T-cell (primary cell): ENCODE measurements at places on chromosomes 4 and X.

- DNase-seq: no peak
- H3K4me1 ChIP-seq: no peaks in the 10 kb centered on the region
- H3K27ac ChIP-seq: no peak overlapping the region
- H3K4me3 ChIP-seq: no peak overlapping the region
- no peaks in the 10 kb centered on the region for H3K27me3 ChIP-seq
Measured at GRCh38 chr4:55378617-55379467, 16.9 kb upstream of the TMEM165 start.

DNA sequence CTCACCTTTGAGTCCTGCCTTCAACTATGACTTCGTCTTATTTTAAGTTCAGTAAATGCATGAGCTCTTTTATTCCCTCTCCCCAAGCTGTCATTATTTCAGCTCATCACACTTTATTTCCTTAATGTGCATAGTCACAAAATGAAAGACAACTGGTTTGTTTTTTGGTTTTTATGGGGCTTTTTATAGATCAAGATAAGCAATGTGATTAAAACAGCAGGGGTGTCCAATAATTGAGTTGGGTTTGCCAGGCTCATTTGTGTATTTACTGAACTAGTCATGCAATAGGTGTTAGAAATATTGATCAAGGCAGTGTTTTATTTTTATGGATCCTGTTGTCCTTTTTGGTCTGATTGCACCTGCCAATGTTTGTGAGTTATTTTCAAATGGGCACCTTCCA is 102.2 kb downstream of the FRMPD4 start:
- no peak overlapping the region for H3K27ac ChIP-seq
- no peaks in the 10 kb centered on the region for H3K36me3 ChIP-seq
- no peaks in the 10 kb centered on the region for H3K27me3 ChIP-seq
- DNase-seq: no peak
- H3K4me3 ChIP-seq: no peak overlapping the region

DNA sequence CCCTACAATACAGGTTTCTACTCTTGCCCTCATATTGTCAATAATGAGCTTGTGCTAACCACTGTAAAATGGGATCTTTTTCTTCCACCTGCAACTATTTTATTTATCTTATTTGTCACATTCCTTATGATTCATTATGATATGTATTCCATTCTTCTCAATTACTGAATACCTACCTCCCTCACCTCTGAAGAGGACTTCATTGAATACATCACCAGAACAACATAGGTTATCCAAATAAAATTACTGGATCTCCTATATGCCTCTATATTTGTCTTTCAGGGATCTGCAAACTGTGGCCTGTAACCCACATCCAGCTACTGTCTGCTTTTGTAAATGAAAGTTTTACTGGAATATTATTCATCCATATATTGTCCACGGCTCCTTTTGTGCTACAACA is 41.3 kb downstream of the STPG2 start:
- H3K27me3 ChIP-seq: no peaks in the 10 kb centered on the region
- H3K4me3 ChIP-seq: no peak overlapping the region
- H3K36me3 ChIP-seq: no peaks in the 10 kb centered on the region
- DNase-seq: no peak
- no peaks in the 10 kb centered on the region for H3K4me1 ChIP-seq
- H3K27ac ChIP-seq: no peak overlapping the region

DNA sequence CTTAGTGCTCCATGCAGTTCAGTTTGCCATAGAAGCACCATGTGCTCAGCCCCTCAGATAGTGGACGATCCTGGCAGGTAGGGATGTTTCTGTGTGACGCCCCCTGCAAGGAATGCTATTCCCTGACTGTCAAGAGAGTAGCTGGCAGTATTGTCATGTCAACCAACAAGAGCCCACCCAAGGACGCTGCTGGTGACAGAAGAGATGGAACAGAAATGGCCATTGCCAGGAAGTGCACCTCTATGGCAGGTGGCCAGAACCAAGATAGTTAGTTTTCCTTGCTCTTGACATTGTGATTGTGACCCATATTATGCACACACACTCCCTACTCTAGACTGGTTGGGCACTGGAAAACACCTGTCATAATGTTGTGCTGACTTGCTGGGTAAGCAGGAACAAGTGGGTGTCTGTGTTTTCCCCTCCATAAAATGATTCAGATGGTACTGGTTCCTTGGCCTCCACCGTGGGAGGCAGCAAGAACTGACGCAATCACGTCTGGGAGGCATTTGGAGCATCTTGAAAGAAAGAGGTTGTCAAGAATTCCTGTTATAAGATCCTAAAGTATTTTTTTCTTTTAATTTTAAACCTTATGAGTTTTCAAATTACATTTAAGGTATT is 507.9 kb downstream of the MID1IP1 start:
- H3K36me3 ChIP-seq: no peaks in the 10 kb centered on the region
- no peak overlapping the region for H3K4me3 ChIP-seq
- peak overlapping the region; percentile 93 for H3K27ac ChIP-seq
- H3K27me3 ChIP-seq: no peaks in the 10 kb centered on the region
- peaks cover 48% of the 10 kb centered on the region for H3K4me1 ChIP-seq

- H3K27me3 ChIP-seq: no peaks in the 10 kb centered on the region
- H3K27ac ChIP-seq: no peak overlapping the region
- no peak overlapping the region for H3K4me3 ChIP-seq
- H3K36me3 ChIP-seq: no peaks in the 10 kb centered on the region
Measured at GRCh38 chrX:81377329-81377728, 175.4 kb downstream of the SH3BGRL start.

- no peaks in the 10 kb centered on the region for H3K36me3 ChIP-seq
- DNase-seq: no peak
- no peak overlapping the region for H3K4me3 ChIP-seq
- H3K27me3 ChIP-seq: no peaks in the 10 kb centered on the region
Measured at GRCh38 chrX:84188320-84188834, 378 bp upstream of the RPS6KA6 start.

DNA sequence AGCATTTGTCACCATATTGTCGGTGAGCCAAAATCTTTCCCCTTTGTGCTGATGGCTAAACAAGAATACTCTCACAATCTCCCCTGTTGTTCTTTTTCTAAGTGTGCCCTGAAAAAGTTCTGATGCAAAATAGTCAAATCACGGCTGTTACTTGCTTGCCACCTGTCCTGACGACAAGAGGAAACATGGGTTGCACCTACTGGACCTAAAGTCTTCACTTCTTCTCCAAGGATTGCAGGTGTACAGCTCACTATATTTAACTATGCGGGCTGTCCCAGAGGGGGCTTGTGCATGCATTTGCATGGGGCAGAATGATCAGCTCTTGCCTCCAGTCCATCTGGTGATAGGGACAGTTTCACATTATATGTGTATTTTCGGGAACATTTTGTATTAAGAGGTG is 21.6 kb downstream of the AFF2 start:
- no peak overlapping the region for H3K27ac ChIP-seq
- no peaks in the 10 kb centered on the region for H3K36me3 ChIP-seq
- H3K27me3 ChIP-seq: no peaks in the 10 kb centered on the region
- DNase-seq: no peak

DNA sequence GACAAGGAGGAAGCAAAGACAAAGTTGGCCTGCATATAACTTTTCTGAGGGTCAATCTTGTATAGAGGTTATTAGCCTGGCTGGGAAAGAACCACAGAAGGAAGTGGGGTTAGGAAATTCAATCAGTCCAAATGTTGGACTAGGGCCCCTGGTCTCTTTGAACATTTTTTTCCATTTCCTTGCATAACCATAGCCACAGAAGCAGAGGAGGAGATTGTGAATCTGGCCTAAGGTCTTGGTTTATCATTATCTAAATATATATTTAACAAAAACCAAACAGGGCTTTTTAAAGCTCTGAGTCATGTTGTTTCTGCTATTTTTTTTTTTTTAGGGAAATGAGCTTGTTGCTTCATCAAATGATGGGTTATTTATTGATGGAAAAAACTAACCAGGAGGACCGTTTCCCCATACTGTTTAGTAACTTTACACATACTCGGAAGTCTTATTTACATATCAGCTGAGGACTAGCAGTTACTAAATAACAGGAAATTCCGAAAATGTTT is 97.7 kb upstream of the ACSL4 start:
- DNase-seq: no peak
- H3K36me3 ChIP-seq: no peaks in the 10 kb centered on the region
- no peaks in the 10 kb centered on the region for H3K4me1 ChIP-seq
- no peaks in the 10 kb centered on the region for H3K27me3 ChIP-seq

DNA sequence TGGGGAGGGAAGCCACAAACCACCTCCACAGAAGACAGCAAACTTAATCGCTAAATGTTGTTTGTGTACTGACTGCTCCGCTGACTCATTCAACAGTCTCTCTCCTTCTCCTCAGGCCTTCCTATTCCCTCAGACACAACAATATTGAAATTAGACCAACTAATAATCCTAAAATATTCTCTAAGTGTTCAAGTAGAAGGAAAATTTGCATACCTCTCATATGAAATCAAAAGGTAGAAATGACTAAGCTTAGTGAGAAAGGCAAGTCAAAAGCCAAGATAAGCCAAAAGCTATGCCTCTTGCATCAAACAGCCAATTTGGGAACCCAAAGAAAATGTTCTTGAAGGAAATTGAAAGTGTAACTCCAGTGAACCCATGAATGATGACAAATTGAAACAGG is 75.7 kb upstream of the ARHGAP24 start:
- H3K27me3 ChIP-seq: no peaks in the 10 kb centered on the region
- H3K27ac ChIP-seq: no peak overlapping the region
- no peaks in the 10 kb centered on the region for H3K36me3 ChIP-seq
- no peak for DNase-seq
- H3K4me1 ChIP-seq: no peaks in the 10 kb centered on the region
- no peak overlapping the region for H3K4me3 ChIP-seq

- peaks cover 35% of the 10 kb centered on the region for H3K4me1 ChIP-seq
- DNase-seq: no peak
- no peaks in the 10 kb centered on the region for H3K27me3 ChIP-seq
- H3K4me3 ChIP-seq: no peak overlapping the region
- H3K27ac ChIP-seq: no peak overlapping the region
- H3K36me3 ChIP-seq: no peaks in the 10 kb centered on the region
Measured at GRCh38 chr4:78781924-78782323, 5.8 kb downstream of the BMP2K start.

DNA sequence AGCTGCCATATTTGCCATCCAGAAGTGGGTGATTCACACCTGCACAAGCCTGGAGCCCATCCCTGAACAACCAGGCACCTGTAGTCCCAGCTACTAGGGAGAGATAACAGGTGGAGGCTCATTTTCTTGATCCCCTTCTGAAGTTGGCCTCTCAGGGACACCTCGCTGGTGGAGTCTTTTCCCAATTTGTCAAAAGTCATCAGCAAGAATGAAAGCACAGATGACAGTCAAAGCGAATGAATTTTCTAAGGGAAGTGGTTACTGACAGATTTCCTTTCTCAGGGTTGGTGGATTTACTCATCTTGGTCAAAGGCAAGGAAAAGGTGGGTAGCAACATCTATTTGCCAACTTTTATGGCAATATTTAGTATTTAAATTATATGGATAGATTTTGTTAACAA is 36.5 kb downstream of the FGFBP1 start:
- H3K4me1 ChIP-seq: no peaks in the 10 kb centered on the region
- no peak overlapping the region for H3K27ac ChIP-seq
- peaks cover 12% of the 10 kb centered on the region for H3K27me3 ChIP-seq
- DNase-seq: no peak

- H3K27me3 ChIP-seq: no peaks in the 10 kb centered on the region
- no peaks in the 10 kb centered on the region for H3K4me1 ChIP-seq
- peaks cover 2% of the 10 kb centered on the region for H3K36me3 ChIP-seq
- no peak for DNase-seq
Measured at GRCh38 chr4:184805462-184806228, 20.1 kb downstream of the ACSL1 start.

DNA sequence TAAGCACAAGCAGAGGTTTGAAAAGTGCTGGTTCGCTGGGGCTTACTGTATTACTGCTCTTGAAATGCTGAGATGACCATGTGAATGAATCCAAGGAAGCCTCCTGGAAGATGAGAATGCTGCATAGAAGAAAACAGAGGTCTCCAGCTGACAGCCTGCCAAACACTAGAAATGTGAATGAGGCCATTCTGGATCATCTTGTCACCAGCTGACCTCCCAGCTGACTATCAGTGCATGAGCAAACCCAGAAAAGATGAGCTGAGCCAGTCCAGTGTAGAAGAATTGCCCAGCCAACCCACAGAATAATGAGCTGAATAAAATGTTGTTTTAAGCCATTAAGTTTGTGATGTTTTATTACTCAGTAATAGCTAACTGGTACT is 49.1 kb upstream of the DYNLT3 start:
- H3K27me3 ChIP-seq: no peaks in the 10 kb centered on the region
- no peak overlapping the region for H3K27ac ChIP-seq
- no peak for DNase-seq
- H3K4me3 ChIP-seq: no peak overlapping the region
- no peaks in the 10 kb centered on the region for H3K4me1 ChIP-seq

DNA sequence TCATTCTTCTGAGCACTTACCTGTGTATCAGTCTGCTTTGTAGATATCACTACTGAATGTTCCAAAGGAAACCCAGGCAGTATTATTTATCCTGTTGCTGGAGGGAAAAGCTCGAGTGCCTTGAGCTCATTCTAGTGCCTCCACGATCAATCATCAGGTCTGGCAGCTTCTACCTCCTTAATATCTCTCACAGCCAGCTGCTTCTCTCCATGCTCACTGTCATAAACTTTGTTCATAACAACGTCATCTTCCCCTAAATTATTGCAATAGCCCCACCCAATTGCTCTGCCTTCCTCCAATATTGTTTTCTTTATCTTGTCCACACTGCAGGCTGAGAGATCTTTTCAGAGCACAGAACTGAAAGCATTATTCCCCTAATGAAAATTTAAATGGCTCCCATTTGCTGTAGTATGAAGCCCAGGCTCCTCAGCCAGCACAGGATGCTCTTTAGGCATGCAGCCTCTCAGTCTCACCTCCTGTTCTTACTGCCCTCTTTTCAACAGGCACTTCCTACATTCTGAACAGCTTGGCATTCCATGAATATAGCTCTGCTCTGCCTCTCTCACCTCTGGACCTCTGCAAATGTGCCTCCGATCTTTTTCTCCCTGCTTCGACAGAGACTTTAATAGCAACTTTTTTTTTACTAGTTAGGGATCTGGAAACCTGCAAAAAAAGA is 504.2 kb upstream of the IGFBP7 start:
- H3K27ac ChIP-seq: no peak overlapping the region
- DNase-seq: no peak
- no peaks in the 10 kb centered on the region for H3K4me1 ChIP-seq
- H3K27me3 ChIP-seq: no peaks in the 10 kb centered on the region

DNA sequence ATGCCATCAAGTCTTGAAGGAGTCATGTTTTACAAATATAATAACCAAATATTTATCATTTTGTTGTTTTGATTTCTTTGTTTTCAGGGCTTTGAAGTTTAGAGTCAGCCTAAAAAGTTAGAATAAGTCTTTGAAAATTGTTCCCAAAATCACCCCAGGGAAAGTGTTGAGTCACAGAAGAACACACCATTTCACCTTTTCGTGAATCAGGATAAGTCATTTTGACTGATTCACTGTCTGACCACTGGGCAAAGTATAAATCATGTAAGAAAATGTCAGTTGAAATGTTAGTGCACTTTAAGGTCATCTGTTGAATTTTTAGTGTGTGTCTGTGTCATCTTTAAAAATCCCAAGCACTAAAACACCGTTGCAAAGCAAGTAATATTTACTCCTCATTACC is 1320.1 kb downstream of the RPA4 start:
- no peaks in the 10 kb centered on the region for H3K36me3 ChIP-seq
- no peaks in the 10 kb centered on the region for H3K27me3 ChIP-seq
- no peak overlapping the region for H3K4me3 ChIP-seq

GRCh38 chr4:151933122-151933827 is 172.5 kb upstream of the GATB start:
- no peak overlapping the region for H3K27ac ChIP-seq
- H3K4me3 ChIP-seq: no peak overlapping the region
- no peaks in the 10 kb centered on the region for H3K4me1 ChIP-seq

GRCh38 chrX:15511563-15511962 is 11.0 kb downstream of the BMX start:
- DNase-seq: no peak
- no peak overlapping the region for H3K4me3 ChIP-seq
- no peaks in the 10 kb centered on the region for H3K36me3 ChIP-seq
- H3K4me1 ChIP-seq: no peaks in the 10 kb centered on the region
- H3K27me3 ChIP-seq: no peaks in the 10 kb centered on the region
